ENCODE measurements at places on chromosomes 12 and 14.

GRCh38 chr12:76901628-76902380, 23.0 kb upstream of the CSRP2 start:
- no peak for DNase-seq

DNA sequence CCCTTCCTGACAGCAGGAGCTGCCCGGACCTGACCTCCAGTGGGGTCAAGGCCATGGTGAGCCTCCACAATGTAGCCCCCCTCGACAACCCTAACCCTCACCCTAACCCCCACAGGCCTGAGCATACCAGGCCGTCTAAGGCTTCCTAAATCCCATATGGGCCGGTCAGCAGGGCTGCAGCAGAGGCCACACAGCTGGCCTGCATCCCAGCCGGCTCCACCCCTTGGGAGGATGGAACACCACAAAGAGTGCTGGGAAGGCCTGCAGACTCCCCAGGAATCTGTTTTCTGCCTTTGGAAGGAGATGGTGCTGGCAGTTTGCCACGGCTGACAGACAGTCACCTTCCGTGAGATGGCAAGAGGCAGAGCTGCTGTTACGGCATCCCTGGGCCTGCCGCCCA, 2.8 kb downstream of the TMEM179 start:
- no peak for DNase-seq

DNA sequence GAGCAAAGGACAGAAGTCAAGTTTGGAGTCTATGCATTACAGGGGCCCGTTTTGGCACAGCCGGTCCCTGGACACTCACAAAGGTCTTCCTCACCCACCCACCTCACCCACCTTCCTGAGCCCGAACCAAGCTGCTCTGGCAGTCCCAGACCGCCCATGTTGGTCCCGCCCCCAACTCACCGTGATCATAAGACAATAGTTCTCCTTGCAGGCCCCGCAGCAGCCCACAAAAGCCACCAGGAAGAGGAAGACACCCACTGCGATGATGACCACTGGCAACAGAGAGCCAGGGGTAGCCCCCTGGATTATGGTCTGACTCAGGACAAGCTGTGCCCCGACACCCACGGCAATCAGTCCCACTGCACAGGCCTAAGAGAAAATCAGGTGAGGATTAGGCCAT, 1.8 kb downstream of the CD63 start:
- DNase-seq = no peak

- DNase-seq = no peak
Measured at GRCh38 chr14:51619561-51619960, 32.1 kb upstream of the FRMD6 start.

DNA sequence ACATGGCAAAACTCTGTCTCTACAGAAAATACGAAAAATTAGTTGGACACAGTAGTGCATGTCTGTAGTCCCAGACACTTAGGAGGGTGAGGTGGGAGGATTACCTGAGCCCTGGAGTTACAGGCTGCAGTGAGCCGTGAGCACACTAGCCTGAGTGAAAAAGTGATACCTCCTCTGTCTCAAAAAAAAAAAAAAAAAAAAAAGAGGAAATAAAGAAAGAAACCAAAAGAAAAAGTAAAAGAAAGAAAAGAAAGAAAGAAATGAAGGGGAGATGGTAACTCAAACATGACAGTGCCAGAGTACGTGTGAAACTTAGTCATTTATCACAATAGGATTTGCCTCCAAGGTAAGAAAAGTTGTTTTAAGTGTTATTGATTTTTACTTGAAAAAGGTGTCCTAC, 407.0 kb upstream of the MGAT4C start:
- DNase-seq = no peak

GRCh38 chr12:94699801-94700200, 49.4 kb upstream of the TMCC3 start:
- DNase-seq = no peak

DNA sequence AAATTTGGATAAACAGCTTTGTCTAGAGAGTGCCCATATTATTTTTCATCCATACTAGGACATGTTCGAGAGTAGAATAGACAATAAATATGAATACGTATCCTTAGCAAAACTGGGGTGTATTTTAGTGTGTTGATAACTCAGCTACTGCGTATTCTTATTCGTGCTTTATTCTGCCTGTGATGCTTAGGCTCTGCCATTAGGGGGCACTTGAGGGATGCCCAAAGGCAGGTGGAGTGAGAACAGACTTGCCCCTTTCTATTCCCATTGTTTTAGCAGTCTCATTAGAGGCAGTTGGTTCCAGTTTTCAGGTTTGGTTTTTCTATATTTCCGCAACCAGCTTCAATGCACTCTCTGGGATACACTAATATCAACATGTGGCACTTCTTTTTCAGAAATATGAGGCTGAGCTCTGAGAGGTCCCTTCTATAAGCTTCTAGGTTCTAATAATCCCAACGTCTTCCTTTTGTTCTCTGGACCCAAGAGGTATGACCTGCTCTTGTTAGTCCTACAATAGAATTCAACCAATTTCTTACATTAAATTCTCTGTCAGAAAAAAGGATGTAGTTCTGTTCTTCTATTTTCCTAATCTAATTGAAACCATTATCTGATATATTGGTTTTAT, 985.7 kb upstream of the FBXO33 start:
- DNase-seq = no peak

DNA sequence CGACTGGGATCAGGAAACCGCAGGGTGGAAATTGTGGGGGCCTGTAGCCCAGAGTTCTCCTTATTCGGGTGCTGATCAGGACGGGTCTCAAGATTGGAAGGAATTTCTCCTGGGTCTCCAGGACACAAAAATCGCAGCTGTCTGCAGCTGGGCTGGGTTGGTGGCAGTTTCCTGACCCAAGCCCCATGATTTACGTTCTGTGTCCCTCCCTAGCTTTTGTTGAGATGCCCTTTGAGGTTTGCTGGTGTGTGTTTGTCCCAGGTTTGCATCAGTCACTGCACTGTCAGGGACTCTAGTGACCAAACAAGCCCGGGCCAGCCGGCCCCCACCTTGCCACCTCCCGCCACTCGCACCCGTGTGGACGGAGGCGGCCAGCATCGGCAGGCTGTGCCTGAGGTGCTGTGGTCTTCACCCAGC, 89.5 kb downstream of the FBXL14 start:
- DNase-seq = no peak

GRCh38 chr12:85920324-85920947, 46.3 kb downstream of the NTS start:
- DNase-seq = no peak

- peak; percentile 46 for DNase-seq
Measured at GRCh38 chr12:6340032-6340638, 1.7 kb downstream of the TNFRSF1A start.

GRCh38 chr14:103743691-103744090, 28.1 kb downstream of the ZFYVE21 start:
- DNase-seq = no peak

DNA sequence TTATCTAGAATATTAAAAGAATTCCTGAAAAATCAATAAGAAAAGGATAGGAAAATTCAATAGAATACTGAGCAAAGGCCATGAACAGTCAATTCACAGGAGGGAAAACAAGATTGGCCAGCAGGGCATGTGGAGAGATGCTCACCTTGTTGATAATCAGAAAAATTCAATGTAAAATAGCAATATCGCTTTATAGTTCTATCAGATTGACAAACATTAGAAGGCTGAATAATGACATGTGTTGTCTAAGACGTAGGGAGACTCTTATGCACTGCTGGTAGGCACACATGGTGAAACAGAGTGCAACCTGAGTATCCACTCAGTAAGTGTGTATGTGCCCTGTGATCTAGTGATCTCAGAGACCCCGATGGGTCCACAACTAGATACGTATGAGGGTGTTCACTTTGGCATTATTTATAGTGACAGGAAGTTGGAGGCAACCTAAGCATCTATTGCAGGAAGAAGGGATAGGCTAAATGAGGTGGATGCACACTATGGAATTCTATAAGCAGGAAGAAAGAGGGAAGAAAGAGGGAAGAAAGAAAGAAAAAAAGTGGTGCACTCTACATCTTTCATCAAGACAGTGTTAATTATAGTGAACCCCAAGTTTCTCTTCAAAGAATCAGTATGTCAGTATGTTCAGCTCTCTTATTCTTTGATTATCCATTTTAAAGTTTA, 3.8 kb upstream of the ANKRD33 start:
- no peak for DNase-seq

DNA sequence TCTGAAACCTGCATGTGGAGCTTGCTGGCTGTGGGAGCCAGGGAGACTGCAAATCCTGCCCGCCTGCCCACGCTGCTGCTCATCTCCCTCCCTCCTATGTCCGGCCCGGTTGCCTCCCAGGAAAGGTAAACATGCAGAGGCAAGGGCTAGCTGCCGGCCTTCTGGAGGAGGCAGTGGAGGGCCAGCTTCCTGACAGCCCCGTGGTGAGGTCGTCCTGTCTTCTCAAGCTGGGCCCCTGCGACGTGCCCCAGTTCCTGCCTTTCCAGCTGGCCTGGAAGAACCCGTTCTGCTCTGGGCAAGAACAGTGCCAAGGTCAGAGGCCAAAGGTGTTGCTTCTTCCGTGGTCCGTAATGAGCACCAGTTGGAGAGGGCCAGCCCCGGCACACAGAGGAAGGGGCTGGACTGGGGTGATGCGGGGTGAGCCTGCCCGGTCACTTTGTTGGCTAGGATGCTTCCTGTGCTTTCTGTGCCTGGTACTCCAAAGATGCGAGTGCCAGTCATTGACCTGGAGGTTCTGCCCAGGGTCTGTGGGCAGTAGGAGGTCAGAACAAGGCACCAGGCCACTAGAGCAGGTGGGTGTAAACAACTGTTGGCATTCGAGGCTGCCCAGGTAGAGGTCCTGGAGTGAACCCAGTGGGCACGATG, 25.3 kb downstream of the TPCN1 start:
- no peak for DNase-seq

- DNase-seq = no peak
Measured at GRCh38 chr14:35078082-35078481, 32.0 kb downstream of the FAM177A1 start.

DNA sequence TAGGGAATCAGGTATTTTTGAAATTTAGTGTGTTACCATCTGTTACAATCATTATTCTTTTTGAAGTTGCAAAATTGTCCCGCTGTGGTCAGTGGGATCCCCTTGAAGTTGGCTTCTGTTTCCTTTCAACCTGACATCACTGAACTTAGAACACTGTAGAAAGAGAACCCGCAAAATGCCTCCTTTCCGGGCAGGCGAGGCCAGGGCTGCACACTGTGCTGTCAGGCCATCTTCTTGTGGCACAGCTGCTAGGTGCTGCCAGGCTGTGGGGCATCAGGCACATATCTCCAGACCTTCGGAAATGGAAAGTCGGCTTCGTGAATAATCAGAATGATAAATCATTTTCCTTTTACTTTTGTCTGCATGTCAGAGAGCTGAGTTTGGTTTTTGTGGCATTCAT, 103.5 kb downstream of the GLT1D1 start:
- no peak for DNase-seq

GRCh38 chr12:113456199-113456598, 15.5 kb downstream of the LHX5 start:
- DNase-seq = no peak

GRCh38 chr14:74267588-74267987, 28.3 kb downstream of the VSX2 start:
- DNase-seq = no peak

GRCh38 chr14:76088771-76089571, 62.8 kb upstream of the GPATCH2L start:
- DNase-seq = no peak

DNA sequence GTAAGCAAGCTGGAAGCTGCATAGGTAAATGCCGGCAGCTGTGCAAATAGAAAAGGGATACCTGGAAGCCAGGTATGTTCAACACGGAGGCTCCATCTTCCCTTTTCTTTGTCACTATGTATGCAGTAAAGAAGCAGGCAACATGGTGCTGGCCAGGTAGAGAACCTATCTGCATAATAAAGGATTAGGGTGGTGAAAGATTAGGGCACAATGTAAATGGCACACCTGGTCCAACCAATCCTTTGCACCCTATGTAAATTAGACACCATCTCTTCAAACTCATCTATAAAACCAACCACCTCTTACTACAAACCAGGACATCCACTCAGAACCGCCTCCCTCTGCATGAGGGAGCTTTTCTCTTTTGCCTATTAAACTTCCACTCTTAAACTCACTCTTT, 32.3 kb downstream of the RPS29 start:
- DNase-seq = no peak

DNA sequence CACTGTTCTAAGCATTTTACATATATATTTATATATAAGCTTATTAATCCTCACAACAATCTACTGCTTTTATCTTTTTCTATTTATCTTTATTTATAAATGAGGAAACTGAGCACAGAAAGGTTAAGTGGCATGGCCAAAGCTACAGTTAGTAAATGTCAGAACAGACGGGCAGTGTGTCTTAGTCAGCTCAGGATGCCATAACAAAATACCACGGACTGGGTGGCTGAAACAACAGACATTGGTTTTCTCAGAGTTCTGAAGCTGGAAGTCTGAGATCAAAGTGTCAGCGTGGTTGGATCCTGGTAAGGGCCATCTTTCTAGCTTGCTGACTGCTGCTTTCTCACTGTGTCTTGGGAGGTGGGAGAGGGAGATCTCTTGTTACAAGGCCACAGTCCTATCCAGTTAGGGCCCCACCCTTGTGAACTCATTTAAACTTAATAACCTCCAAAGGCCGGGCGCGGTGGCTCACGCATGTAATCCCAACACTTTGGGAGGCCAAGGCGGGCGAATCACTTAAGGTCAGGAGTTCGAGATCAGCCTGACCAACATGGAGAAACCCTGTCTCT, 19.8 kb downstream of the RPGRIP1 start:
- no peak for DNase-seq

- no peak for DNase-seq
Measured at GRCh38 chr12:67042697-67043131, 226.4 kb upstream of the CAND1 start.

DNA sequence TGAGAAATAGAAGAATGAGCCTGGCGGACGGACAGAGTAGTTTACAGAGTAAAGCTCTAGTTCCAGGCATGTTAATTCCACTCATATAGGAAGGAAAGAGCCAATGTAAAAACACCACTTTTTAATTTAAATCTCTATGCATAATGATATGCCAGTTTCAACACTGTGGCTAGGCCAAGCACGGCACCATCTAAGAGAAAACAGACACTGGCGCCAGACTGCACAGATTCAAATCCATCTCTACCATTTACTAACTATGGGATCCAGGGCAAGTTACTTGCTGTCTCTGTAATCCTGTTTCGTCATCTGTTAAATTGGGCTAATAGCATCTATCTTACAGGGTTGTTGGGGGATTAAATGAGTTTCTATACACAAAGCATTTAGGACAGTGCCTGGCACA, 27.5 kb downstream of the RMST start:
- no peak for DNase-seq

DNA sequence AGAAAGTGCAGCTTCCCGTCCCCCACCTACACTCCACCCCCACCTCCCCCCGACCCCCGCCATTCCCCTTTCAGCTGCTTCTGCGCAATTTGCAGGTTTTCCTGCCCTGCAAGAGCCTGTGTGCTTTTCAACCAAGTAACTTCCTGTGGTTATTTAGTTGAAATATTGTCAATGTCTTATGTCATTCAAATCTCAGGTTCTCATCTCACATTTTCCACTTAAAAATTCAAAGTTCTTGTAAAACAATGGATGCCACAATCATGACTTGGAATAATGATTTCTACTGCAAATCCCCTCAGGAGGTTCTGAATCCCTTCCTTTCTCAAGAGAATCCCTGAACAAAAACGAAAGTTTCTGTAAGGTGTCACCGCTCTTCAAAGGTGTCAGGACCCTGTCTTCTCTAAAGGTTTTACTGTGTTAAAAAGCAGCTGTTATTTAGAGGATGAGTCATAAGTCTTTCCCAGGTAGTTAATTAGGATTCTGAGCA, 31.6 kb downstream of the WBP11 start:
- no peak for DNase-seq

- no peak for DNase-seq
Measured at GRCh38 chr12:51437431-51437830, 12.8 kb downstream of the SLC4A8 start.

- DNase-seq = no peak
Measured at GRCh38 chr12:104673696-104674482, 217.1 kb downstream of the CHST11 start.

GRCh38 chr12:88433997-88434703, 146.1 kb downstream of the KITLG start:
- no peak for DNase-seq
